NCI-H1930 (cell line): ENCODE measurements at places on chromosomes 13 and 19.

DNA sequence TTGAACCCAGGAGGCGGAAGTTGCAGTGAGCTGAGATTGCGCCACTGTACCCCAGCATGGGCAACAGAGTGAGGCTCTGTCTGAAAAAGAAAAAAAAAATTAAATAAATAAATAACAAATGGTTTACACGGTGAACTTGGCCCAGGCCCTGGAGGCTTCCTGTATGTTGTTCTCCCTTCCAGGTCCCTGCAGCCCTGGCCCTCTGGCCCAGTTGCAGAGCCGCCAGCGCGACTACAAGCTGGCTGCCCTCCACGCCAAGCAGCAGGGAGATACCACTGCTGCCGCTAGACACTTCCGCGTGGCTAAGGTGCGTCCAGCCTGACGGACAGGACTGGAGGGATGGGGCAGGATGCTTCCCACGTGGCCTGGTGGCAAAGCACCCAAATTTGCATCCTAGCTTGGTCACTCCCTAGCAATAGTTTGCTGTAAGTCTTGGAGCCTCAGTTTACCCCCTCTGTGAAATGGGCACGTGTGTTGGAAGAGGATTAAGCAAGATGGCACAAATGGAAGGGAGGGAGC lies 11.9 kb downstream of the CC2D1A start:
- DNase-seq, result no peak

GRCh38 chr19:46783670-46784069 lies 4.7 kb downstream of the SLC1A5 start:
- DNase-seq, result no peak

DNA sequence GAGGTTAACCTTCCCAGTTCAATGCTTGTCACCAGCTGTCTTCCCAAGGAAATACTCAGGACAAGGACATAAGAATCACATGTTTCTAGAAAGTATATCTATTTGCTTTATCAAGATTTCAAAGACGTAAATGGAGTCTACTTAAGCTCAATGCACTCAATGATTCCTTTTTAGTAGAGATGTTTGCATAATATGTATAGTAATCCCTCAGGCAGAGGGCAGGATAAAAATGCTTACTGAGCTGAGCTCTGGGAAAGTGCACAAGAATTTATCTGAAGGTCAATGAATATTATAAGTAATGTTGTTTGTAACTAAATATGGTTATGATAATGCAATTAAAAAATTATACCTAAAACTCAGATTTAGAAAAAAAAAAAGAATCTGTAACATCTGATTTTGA lies 1309.4 kb upstream of the SLC10A2 start:
- no peak for DNase-seq

DNA sequence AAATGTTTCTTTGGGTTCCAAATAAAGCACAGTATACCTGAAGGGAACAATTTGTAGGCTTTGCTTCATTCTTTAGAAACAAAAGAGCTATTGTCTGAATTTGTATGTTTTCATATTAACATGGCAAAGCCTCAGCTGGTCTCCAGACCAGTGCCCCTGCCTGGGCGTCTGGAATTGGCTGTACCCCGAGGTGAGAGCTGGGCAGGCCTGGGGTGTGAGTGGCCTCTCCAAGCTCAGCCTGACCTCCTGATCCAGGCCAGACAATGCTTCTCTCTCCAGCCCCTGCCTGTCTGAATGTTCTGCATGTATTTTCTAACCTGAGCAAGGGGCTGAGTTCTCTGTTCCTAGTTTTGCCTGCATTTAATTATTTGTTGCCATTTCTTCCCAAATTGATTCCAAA lies 66.3 kb upstream of the MCF2L start:
- no peak for DNase-seq

GRCh38 chr13:27621116-27621365 lies 651 bp upstream of the POLR1D start:
- no peak for DNase-seq

DNA sequence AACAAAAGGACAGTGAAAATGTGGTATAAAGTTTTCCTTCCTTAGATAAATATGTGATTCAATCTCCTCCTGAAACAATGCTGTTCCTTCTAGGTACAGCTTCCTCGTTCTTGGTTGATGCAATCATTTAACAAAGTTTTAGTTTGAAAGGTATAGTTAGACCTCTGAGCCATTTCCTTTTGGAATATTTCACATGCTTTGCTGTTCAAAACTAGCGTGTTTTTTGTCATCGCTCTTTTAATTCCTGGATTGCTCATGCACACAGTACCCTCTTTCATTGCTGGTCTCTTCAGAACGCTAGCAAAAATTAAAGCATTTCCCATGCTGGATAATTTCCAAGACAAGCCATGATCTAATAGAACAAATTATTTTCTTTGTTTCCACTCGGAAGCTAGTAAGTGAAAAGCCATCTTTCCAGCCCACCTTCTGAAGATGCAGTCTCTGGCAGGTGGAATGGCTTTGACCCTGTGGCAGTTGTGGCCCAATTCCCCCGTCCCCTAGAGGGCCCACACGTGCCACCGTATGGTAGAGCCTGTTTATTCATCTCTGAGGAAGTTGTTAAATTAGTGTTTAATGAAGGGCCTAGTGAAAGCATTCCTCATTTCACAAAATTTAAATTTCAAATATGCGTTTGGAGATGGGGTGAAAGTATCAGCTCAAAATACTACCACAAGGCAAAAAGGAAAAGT lies 1040.6 kb upstream of the SLC10A2 start:
- no peak for DNase-seq

DNA sequence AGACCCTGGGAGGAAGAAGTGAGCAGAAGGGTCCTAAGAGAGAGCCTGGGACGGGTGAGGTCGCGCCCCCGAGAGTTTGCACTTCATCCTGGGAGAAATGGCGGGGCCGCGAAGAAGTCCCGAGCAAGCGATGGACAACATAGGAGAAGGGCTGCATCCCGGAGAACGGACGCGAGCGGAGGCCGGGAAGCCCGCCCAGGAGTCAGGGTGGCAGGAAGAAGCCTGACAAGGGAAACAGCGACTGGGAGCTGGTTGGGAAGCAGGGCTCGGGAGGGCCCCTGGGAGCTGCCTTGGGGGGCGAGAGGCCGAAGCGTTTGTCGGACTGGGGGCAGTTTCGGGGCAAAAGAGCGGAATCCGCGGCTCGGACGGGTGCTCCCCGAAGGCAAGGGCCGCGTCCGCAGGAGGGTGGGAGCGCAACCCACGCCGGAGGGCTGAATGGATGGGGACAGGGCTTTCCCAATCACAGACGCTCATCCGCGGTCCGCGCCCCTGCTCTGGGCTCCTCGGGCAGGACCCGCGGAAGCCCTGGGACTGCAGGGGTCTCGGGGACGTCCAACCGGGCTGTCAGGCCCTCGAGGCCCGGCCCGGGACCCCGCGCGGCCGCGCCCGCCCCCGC lies 469 bp downstream of the ABHD17A start:
- no peak for DNase-seq

GRCh38 chr19:1041835-1042685 lies 2.2 kb downstream of the ABCA7 start:
- DNase-seq, result no peak

GRCh38 chr19:1125601-1126467 lies 22.0 kb downstream of the GPX4 start:
- DNase-seq, result no peak

GRCh38 chr13:104996022-104996421 lies 1539.4 kb downstream of the EFNB2 start:
- DNase-seq, result no peak

GRCh38 chr13:91349992-91350911 lies 2.8 kb downstream of the MIR17HG start:
- no peak for DNase-seq

- DNase-seq, result no peak
Observed at GRCh38 chr13:22425087-22425486, 754.2 kb downstream of the FGF9 start.
